ENCODE measurements at places on chromosomes 2 and 18. TPM values are rescaled to one million over a fixed set of nuclear protein-coding genes. Genes with fewer than 3 reads are reported as not detected.

Gene ZNF396
- total RNA-seq, result 0.33 TPM

Gene NDUFS1
- total RNA-seq, result 95.0 TPM

Gene IL1RL1
- under 0.01 TPM for total RNA-seq

Gene C2orf78
- total RNA-seq, result not detected

Gene APCDD1
- total RNA-seq, result not detected

Gene LCT
- total RNA-seq, result not detected

Measured in mesangial cell (primary cell).